OCI-M1 (cell line): ENCODE measurements at places on chromosomes 13 and 19.

DNA sequence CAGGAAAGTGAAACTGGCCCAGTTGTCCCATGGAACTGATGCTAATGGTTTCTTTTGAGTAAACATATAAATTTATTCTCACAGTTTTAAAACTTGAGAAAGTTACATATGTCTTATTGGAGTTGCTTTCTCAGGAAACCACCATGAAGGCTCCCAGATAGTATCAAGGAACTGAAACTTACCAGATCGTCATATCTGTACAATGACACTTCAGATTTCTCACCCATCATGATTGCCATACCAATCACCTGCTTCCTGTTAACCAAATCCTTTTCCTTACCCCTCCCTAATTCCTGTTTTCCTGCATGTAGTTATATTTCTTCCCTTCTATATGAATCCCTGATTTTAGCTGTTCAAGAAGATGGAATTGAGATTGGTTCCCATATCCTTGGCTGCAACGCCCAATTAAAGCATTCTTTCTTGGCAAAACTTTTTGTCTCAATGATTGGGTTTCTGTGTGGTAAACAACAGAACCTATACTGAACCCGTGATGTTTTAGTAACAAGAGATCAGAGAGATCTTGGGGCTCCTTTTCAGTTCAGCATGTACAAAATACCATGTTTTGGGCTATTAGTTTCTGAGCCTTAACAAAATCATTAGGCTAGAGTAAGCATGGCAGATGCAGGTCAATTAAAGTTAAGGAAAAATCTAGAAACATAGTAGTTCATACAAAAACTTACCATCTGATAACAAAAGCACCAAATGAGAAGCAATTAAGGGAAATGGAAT, 781.3 kb upstream of the MIR17HG start:
- no peak for DNase-seq

- DNase-seq, result no peak
These were observed 195.3 kb upstream of the HTR2A start for GRCh38 chr13:47092202-47092601.

DNA sequence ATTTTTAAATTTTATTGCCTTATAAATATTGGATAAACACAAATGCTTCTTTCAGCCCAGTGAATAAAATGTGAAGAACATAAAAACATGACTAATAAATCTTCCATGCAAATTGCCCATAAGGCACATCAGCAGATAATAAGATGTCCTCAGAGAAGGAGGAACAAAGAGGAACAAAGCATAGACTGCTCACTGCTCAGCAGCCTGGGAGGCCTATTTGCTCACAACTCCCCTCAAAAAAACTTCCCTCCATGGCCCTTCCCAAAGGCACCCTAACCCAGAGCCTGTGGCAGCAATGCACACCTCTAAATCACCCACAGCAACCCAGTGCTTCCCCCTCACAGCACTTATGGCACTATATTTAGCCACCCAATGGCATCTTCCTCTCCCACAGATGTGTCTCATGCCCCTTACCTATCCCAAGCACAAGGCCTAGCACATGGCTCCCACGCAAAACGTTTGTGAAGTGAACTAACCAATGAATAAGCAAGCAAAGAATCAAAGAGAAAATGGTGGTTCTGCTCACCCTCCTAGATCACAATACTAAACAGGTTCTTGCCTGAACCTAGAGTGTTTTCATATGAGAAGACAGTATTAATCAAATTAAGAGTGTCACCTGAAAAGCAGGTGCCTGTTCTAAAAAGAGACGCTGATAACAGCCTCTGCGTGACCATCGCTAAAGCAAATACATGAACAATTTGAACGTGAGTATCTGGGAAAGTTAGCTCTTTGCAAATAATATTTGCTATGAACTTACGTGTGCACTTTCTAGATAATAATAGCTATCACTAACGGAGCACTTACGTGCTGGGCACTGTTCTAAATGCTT, 96.9 kb downstream of the TBC1D4 start:
- peak; percentile 67 for DNase-seq

GRCh38 chr19:45804140-45804958, 10.8 kb downstream of the RSPH6A start:
- no peak for DNase-seq

DNA sequence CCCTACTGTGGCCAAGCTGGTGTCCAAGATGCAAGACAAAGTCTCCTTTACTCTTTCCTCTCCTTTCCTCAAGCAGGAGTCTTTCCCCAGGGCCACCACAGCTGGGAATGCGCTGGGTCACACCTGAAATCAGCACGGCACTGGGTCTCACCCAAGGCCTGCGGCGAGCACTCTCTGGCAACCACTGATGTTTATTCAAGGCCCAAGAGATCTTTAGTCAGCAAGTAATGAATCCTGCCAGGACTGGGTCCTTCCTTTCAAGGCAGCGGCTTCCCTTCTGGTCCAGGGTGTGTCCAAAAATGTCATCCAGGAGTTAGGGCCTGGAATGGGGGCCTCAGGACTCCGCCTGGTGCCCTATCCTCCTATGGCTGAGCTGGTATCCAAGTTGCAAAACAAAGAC, 24.1 kb downstream of the BLOC1S3 start:
- DNase-seq, result no peak

DNA sequence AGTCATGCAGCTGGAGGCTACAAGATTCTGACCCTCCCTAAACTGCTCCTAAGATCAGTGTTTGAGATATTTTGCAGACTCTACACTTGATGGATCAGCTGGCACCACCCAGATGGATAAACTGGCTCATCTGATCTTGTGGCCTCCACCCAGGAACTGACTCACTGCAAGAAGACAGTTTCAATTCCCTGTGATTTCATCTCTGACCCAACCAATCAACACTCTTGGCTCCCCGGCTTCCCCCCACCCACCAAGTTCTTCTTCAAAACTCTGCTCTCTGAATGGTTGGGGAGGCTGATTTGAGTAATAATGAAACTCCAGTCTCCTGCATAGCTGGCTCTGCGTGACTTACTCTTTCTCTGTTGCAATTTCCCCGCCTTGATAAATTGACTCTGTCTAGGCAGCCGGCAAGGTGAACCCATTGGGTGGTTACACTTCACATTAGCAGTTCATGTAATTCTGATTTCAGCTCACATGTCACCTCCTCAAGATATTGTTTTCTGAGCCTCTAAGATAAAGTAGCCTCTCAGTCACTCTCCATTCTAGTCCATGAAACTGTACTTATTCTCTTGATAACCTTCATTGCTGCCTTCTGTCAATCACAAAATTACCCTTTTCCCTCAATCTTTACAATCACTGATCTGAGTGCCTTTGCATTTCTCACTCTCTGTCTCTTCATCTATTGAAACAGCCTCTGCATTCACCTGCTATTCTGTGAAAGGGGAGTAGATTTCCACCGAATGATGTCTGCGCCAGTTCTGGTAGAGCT, 9.9 kb upstream of the FPR3 start:
- peak; percentile 98 for DNase-seq

DNA sequence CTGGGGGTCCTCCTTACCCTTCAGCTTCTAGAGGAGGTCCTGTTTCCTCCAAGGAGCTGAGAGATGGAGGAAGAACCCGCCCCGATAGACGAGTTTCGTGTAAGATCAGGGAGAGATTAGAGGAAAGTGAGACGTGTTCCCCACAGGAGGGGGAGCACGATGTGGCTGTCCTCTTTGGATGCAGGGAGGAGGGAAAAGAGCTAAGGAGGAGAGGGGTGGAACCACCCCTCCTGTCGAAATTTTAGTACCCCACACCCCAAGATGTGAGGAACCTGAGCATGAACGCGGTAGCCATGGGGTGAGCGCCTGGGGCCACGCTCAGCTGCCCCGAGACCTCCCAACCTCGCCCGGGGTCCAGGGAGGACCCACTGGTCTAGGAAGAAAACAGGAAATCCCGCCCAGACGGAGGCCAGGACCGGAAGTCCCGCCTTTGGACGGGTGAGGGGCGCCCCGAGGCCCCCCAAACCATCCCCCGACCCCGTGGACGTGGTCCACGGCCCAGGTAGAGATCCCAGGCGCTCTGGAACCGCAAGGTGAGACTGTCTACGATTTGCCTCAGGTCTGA, 1.2 kb downstream of the AKT1S1 start:
- peak; percentile 78 for DNase-seq

DNA sequence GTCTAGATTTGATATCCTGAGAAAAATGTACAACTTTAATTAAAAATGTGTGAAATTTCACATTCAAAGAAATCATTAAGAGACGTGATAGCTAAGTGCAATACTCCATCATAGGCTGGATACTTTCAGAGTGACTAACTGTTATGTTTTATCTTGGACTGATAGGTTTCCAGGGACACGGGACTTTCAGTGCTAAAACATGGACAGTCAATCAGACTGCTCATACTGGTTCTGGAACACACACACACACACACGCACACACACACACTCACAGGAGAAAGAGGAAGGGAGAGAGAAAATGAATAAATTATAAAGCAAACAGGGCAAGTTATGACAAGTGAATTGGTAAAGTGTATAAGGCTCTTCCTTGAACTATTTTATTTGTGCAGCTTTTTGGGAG, 955.9 kb downstream of the SLITRK5 start:
- peak; percentile 11 for DNase-seq

DNA sequence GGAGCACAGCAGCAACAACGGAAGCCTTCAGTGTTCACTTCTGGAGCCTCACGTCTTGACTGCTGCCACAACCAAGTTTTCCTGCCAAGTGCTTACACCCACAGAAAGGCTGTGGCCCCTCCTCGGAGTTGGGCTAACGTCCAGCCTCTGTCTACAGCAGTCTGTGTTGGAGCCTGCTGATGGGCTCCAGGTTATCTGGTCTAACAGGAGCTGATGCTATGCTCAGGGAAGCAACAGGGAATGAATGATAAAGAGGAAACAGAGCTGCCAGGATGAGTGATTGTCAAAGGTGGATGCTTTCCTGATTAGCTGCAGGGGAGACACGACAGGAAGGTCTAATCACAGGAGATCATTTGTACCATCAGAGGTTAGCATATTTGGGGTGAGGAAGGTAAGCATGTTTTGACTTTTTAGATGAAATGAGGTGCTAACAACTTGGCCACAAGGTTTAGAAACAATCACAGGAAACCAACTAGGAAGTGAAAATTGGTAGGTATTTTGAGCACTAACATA, 53.8 kb upstream of the RCBTB2 start:
- DNase-seq, result no peak

GRCh38 chr19:47145639-47146486, 15.2 kb downstream of the SAE1 start:
- no peak for DNase-seq

DNA sequence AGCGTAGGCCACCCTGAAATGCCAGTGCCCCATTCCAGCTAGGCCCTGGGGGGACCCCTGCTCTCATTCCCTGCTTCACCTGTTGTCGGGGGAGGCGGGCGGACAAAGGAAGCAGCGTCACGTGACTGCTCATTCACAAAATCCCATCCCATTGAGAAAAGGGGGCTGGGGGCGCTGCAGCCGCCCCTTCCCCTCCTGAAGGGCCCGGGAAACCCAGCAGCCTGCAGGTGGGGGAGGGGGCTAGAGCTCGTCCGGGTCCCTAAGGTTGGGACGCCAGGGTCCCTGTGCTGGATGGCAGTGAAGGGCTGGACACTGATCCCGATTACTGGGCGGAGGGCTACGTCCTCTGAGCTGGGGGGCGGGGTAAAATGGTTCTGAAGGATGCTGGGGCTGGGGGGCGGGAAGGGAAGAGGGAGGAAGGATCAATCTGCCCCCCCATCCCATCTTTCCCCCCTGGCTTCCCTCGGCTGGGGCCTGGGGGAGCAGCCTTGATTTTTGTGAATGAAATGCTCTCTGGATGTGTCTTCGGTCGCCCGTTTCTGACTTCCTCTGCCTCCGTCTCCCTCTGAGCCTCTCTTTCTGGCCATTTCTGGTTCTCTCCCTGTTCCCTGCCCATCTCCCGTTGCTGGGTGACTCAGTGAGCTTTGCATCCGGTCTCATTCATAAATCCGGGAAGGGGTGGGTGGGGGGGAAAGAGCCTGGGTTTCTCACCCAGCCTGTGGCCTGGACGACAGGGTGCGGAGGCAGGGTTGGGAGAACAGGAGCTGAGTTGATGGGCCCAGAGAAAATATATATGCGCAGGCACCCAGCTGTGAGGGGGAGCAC, 816 bp downstream of the SPRED3 start:
- DNase-seq, result no peak

DNA sequence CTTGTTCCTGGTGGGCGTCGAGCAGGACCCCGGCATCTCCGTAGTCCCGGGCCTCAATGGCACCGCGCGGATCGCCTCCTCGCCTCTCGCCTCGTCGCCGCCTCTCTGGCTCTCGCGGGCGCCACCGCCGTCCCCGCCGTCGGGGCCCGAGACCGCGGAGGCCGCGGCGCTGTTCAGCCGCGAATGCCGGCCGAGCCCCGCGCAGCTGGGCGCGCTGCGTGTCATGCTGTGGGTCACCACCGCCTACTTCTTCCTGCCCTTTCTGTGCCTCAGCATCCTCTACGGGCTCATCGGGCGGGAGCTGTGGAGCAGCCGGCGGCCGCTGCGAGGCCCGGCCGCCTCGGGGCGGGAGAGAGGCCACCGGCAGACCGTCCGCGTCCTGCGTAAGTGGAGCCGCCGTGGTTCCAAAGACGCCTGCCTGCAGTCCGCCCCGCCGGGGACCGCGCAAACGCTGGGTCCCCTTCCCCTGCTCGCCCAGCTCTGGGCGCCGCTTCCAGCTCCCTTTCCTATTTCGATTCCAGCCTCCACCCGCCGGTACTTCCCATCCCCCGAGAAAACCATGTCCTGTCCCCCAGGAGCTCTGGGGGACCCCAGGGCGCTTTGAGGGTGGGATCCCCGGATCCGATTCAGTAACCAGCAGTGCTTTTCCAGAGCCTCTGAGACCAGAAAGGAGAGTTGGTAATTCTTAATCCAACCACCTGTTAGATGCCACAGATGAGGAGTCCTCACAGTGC, 885 bp downstream of the MLNR start:
- no peak for DNase-seq

GRCh38 chr19:43332058-43332922, 21.2 kb upstream of the CD177 start:
- no peak for DNase-seq

DNA sequence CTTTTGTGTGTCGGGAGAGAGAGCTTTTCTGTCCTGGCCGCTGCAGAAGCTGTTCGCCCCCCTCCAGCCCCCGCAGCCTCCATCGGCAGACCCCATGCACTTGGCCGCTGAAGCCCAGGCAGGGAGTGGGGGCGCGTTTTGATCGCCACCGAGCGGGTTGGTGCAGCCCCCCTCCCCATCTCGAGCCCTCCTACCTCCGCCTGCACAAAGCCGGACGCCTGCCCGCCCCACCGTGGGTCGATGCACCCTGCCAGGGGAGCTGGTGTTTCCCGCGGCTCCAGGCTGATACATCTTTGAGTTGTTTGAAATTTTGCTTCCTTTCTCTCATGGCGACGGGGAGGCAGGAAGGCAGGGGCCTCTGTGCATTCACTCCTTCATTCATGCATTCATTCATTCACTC, 16.4 kb upstream of the ONECUT3 start:
- DNase-seq, result no peak

- no peak for DNase-seq
These were observed 480.5 kb downstream of the KLF12 start for GRCh38 chr13:73653688-73654087.
